ENCODE measurements at places on chromosomes 11 and 22.

- DNase-seq: no peak
Observed at GRCh38 chr11:77175869-77176539, 48.0 kb downstream of the MYO7A start.

GRCh38 chr22:28440592-28441390 is 238.8 kb downstream of the TTC28 start:
- DNase-seq: no peak

DNA sequence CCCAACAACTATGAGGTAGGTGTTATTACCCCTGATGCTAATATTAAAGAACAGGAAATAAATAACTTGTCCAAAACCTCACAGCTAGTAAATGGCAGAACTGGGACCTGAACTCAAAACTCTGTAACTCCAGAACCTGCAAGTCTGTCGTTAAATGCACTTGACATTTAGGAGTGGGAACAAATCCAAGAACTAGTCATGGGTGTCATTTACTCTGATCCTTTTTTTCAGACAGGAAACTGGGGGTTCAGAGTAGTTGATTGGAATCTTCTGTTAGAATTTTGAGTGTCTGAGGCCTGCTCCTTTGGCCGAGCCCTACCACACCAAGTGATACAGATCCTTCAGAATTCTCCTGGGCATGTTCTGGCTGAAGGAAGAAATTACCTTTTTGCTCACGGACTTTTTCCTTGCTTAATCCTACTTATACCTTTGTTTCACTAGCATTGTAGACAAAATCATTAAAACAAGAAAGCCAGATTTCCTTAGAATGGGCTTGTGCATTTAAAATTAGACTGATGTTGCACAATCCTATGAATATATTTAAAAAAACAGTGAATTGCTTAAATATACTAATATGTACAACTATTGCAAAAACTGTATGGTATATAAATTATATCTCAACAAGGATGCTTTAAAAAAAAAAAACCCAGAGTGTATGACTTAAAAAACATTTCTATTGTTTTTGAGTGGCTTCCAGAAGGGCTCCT is 1.4 kb upstream of the YAP1 start:
- no peak for DNase-seq

DNA sequence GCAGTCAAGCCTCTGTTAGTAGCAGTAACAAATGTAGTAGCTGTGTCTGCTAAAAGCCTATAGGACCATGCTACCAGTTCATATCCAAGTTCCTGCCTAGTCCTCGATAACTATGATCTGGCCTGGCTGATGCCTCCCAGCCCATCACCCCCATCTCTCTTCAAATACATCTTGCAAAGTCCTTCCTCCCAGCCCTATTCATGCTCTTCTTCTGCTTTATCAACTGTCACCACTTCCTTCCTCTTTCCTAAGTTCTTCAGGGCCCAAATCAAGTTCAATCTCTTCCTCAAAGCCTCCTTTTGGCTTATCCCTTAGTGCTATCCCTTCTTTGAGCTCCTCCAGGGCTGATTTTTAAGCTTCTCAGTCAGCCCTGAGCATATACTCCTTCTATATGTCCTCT is 150.9 kb upstream of the THY1 start:
- DNase-seq: no peak

GRCh38 chr22:45994491-45995404 is 17.8 kb upstream of the WNT7B start:
- peak; percentile 74 for DNase-seq

DNA sequence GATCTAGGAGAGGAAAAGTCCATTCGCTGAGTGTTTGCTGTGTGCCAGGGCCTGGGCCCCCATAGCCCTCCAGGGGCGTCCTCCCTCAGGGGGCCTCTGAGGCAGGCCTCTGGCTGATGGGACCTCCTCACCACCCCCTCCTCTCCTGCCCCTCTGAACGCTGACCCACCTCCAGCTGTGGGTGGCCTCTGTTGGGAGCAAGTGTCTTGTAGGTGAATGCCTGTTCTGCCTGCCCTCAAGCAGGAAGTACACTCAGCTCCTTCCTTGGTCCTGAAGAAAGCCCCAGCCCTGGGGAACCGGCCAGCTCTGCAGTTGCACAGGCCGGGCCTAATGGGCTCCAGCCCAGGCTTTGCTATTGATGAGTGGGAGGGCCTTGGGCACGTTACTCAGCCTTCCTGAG is 3.5 kb downstream of the MYO7A start:
- no peak for DNase-seq

DNA sequence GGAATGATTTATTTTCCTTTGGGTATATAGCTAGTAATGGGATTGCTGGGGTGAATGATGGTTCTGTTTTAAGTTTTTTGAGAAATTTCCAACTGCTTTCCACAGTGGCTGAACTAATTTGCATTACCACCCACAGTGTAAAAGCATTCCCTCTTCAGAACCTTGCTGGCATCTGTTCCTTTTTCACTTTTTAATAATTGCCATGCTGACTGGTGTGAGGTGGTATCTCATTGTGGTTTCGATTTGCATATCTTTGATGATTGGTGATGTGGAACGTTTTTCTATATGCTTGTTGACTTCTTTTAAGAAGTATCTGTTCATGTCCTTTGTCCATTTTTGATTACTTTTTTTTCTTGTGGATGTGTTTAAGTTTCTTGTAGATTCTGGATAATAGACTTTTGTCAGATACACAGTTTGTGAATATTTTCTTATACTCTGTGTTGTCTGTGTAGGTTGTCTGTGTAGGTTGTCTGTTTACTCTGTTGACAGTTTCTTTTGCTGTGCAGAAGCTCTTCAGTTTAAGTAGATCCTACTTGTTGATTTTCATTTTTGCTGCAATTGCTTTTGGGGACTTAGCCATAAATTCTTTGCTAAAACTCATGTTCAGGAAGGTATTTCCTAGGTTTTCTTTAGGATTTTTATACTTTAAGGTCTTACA is 291.8 kb upstream of the DDI1 start:
- no peak for DNase-seq

All from immature natural killer cell (primary cell).